H54 (cell line): ENCODE measurements at places on chromosomes 2 and 18.

- no peak for DNase-seq
Observed at GRCh38 chr2:101781326-101781725, 83.8 kb downstream of the MAP4K4 start.

GRCh38 chr2:180325416-180326120 is 318.5 kb upstream of the CWC22 start:
- no peak for DNase-seq

DNA sequence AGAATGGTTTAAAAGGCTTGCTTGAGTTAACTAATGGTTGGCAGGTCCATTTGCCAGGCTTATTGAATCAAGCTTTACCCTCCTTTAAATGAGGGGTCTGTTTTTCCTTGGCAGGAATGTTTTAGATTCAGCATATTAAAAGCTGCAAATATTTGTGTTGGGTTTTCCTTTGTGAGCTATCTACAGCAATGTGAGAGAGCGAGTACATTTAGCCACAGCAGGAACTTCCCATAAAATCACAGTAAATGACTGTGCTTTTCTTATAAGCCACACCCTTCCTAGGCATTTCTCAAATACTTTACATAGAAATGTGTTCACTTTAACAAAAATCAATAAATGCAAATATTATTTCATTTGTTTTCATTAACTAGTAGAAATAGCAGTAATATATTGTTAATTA is 23.9 kb downstream of the CALCRL start:
- DNase-seq = no peak

DNA sequence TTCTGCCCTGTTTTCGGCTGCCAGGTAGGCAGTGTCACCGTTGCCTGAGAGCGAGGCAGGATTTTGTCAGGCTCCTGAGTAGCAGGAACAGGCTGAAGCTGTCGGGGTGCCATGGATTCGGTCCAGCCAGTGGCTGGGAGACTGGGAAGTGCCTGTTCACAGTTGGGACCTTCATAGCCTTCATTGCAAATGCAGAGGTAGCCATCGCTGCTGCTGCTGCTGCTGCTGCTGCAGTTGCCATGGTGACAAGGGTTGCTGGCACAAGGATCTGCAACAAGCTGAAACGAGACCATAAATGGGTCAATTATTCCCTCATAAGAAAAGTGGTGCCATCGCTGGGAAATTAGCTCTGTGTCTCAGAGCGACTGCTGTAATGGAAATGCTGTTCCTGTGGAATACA is 122.7 kb downstream of the DNER start:
- no peak for DNase-seq

DNA sequence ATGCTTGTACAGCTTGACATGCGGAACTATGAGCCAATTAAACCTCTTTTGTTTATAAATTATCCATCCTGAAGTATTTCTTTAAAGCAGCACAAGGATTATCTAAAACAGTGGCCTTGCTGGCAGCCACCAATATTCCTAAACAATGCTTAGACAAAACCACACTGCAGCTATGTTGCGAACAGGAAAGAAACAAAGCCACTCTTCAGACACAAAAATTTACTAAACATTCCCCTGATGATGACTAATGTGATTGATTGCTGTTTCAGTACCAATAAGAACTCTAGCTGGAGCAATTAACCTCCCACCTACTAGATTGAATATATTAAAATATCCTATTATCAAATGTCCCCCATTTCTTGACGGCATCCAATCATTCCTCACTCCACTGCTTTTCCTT is 325.8 kb upstream of the REG3G start:
- no peak for DNase-seq
